Kidney (tissue), 22 donors: ENCODE measurements at places on chromosomes 4 and X. TPM values are rescaled to one million over a fixed set of nuclear protein-coding genes. Genes with fewer than 3 reads are reported as not detected.
A peak's percentile ranks its signal among the peaks of the same experiment; 100 is the strongest.

DNA sequence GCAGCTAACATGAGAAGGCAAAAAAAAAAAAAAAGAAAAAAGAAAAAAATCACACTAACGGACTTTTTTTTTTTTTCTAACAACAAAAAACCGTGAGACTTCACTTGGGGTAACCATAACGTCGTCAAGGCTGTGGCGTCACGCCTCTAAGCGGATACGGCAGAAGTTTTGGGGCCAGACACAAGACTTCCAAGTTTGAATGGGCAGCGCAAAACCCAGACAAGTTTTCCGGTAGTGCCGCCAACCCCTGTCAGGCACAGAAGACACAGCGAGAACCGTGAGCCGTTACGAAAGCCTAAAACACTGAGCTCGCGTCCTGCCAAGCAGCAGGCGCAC lies 556 bp upstream of the SMARCA5 start:
- H3K36me3 ChIP-seq: no peaks in the 10 kb centered on the region
- peak overlapping the region; percentile 97 for H3K4me3 ChIP-seq
- DNase-seq: no peak
- H3K4me1 ChIP-seq: no peaks in the 10 kb centered on the region

GRCh38 chr4:143294710-143295275 lies 41.9 kb upstream of the GAB1 start:
- H3K27me3 ChIP-seq: no peaks in the 10 kb centered on the region
- no peak for DNase-seq
- H3K36me3 ChIP-seq: no peaks in the 10 kb centered on the region
- H3K4me3 ChIP-seq: no peak overlapping the region
- no peaks in the 10 kb centered on the region for H3K4me1 ChIP-seq

DNA sequence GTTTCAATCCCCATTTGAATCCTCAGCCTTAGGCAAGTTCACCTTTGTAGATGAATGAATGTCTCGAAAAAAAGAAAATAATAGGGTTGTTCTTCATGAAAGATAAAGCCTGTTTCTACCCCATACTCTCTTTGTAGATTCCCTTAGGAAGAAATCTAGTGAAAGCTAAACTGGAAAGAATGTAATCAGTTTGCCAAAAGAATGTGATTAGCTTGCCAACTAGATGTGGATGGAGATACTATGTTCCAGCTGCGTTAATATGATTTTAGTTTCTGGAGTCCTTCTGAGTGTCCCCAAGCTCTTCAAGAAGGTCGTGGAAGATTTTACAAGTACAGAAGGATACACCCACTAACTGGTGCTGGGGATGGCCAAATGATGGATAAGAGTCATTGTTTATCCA lies 162.3 kb upstream of the EDNRA start:
- H3K27me3 ChIP-seq: no peaks in the 10 kb centered on the region
- no peak overlapping the region for H3K4me3 ChIP-seq
- H3K4me1 ChIP-seq: peaks cover 2% of the 10 kb centered on the region
- no peaks in the 10 kb centered on the region for H3K36me3 ChIP-seq
- DNase-seq: no peak

FAM200B gene
- 44.0 TPM for total RNA-seq

DNA sequence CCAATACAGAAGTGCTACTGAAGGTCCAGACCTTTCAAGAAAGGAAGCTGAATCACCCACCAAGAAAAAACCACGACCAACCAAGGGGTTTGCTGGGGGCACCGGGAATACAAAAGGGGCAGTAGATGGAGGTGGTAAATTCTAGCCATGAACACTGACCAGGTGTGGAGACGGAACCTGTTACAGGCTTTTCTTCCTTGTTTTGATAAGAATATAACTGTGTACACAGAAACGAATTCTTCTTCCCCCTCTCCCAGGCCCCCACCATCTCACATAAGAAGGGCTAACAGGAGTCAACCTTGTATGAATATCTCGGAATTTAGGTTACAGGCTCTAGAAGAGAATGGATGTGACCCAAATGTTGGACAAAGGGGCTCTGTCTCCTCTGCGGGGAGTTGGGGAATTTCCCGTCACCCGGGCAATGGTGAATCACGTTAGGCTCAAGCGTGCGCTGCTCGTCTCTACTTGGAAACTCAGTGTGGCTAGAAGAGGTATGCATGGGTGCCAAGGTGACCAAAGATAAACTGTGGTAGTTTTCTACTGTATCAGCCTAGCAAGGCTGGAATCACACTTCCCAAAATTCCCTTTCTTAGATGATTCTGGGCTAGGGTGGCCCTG lies 87.0 kb downstream of the AFAP1 start:
- DNase-seq: no peak
- H3K27ac ChIP-seq: no peak overlapping the region

GNRHR gene
- total RNA-seq: not detected

GRCh38 chrX:36683507-36683906 lies 324.7 kb upstream of the FAM47C start:
- H3K27me3 ChIP-seq: no peaks in the 10 kb centered on the region
- no peak for DNase-seq
- H3K4me3 ChIP-seq: no peak overlapping the region
- H3K27ac ChIP-seq: no peak overlapping the region
- no peaks in the 10 kb centered on the region for H3K36me3 ChIP-seq
- H3K4me1 ChIP-seq: no peaks in the 10 kb centered on the region

DNA sequence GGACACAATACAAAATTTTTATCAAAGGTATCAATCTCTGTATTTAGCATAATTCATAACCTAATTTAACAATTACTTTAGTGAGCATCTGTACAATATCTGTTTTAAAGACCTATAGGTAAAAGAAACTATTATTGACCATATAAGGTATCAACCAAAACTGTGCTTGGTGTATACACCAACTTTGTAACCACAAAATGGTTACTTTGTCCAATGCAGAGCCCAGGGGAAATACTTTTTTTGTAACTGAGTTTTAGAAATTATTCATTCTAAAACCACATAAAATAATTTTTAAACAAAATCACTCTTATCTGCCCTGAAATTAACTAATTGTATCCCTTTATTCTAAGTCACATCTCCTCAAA lies 5.0 kb downstream of the CXXC4 start:
- no peak for DNase-seq
- H3K4me3 ChIP-seq: no peak overlapping the region
- H3K27me3 ChIP-seq: no peaks in the 10 kb centered on the region
- H3K4me1 ChIP-seq: peaks cover 6% of the 10 kb centered on the region
- H3K27ac ChIP-seq: no peak overlapping the region
- H3K36me3 ChIP-seq: no peaks in the 10 kb centered on the region

PHOX2B gene
- not detected for total RNA-seq

- no peak overlapping the region for H3K27ac ChIP-seq
- H3K36me3 ChIP-seq: no peaks in the 10 kb centered on the region
- no peaks in the 10 kb centered on the region for H3K4me1 ChIP-seq
- H3K4me3 ChIP-seq: no peak overlapping the region
- no peak for DNase-seq
These were observed 441.9 kb downstream of the FSTL5 start for GRCh38 chr4:161721947-161722346.

GRCh38 chr4:158050942-158051341 lies 121.9 kb downstream of the GASK1B start:
- no peak for DNase-seq
- H3K36me3 ChIP-seq: no peaks in the 10 kb centered on the region
- no peak overlapping the region for H3K4me3 ChIP-seq
- H3K27ac ChIP-seq: no peak overlapping the region
- H3K27me3 ChIP-seq: no peaks in the 10 kb centered on the region
- no peaks in the 10 kb centered on the region for H3K4me1 ChIP-seq

- H3K4me3 ChIP-seq: no peak overlapping the region
- H3K4me1 ChIP-seq: no peaks in the 10 kb centered on the region
- H3K27me3 ChIP-seq: no peaks in the 10 kb centered on the region
- no peak overlapping the region for H3K27ac ChIP-seq
- peaks cover 6% of the 10 kb centered on the region for H3K36me3 ChIP-seq
These were observed 24.4 kb downstream of the CLDN22 start for GRCh38 chr4:183295711-183296110.

ARHGEF6 gene
- total RNA-seq: 15.8 TPM

DNA sequence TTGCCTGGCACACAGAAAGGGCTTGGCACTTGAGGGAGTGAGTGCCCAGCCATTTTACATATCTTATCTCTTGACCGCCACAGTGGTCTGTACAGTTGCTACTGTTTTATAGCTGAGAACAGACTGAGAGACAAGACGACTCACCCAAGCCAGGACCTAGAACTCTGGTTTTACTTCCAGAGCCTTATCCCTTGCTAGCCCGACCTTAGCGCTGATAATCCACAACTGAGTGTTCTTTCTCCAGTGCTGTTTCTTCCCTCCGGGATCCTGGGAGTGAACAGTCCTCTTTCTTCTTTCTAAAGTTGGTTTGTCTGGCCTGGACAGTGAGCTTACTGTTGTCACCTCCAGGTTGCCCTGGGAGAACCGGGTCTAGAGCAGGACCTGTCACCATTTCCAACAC lies 52.5 kb upstream of the TADA2B start:
- H3K4me3 ChIP-seq: no peak overlapping the region
- no peak for DNase-seq
- peaks cover 5% of the 10 kb centered on the region for H3K4me1 ChIP-seq
- no peaks in the 10 kb centered on the region for H3K27me3 ChIP-seq
- no peaks in the 10 kb centered on the region for H3K36me3 ChIP-seq
- no peak overlapping the region for H3K27ac ChIP-seq

UNC5C gene
- 3.1 TPM for total RNA-seq

DNA sequence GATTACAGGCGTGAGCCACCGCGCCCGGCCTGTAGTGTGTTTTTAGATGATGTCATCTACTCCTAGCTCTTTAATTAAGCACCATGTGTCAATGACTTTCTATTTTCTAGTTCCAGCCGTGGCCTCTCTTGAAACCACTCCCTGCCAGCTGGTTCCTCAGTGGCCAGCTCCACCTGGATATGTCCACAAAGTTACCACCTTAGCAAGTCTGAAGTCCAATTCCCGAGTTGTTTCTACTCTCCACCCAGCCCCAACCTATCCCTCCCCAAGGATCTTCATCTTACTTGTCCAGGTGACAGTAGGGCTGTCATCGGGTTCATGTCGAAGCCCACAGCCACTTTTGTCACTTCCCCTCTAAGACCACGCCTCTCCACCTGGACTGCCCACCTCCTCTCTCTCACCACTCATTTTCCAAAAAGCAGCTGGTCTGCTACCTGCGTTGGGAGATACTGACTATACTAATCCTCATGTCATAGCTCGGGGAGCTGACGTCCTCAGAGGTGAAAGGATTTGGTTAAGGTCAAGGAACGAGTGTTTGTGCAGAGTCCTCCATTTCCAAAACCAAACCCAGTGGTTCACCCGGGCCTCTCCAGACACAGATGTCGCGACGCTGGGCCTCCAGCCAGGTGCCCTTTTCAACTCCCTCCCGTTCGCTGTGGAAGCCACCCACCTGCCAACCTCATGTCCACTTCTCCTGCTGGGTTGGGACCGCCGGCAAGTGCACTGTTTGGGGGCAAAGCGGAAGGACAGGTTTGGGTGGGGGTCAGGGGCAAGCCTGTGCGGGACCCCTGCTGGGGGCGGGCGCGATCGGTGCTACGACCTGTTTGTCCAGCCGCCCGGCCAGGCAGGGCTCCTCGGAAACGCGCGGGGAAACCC lies 704 bp downstream of the FAM3A start:
- peaks cover 3% of the 10 kb centered on the region for H3K4me1 ChIP-seq
- H3K36me3 ChIP-seq: no peaks in the 10 kb centered on the region
- H3K4me3 ChIP-seq: peak overlapping the region; percentile 67

LGI2 gene
- total RNA-seq: 7.5 TPM

XG gene
- total RNA-seq: 0.50 TPM

- H3K4me3 ChIP-seq: no peak overlapping the region
- no peaks in the 10 kb centered on the region for H3K36me3 ChIP-seq
- DNase-seq: no peak
These were observed 199.9 kb upstream of the MAB21L2 start for GRCh38 chr4:150382028-150382427.

GRCh38 chrX:36963852-36964251 lies 44.3 kb upstream of the FAM47C start:
- no peak for DNase-seq
- H3K36me3 ChIP-seq: no peaks in the 10 kb centered on the region
- H3K4me3 ChIP-seq: no peak overlapping the region
- no peaks in the 10 kb centered on the region for H3K4me1 ChIP-seq
- H3K27me3 ChIP-seq: no peaks in the 10 kb centered on the region

GRCh38 chr4:40747207-40747835 lies 2.4 kb upstream of the NSUN7 start:
- H3K4me1 ChIP-seq: no peaks in the 10 kb centered on the region
- no peaks in the 10 kb centered on the region for H3K36me3 ChIP-seq
- H3K27ac ChIP-seq: no peak overlapping the region
- DNase-seq: no peak
- no peak overlapping the region for H3K4me3 ChIP-seq
- H3K27me3 ChIP-seq: no peaks in the 10 kb centered on the region

GRCh38 chr4:86644892-86645291 lies 50.8 kb downstream of the PTPN13 start:
- H3K36me3 ChIP-seq: no peaks in the 10 kb centered on the region
- no peaks in the 10 kb centered on the region for H3K4me1 ChIP-seq
- no peaks in the 10 kb centered on the region for H3K27me3 ChIP-seq
- no peak overlapping the region for H3K27ac ChIP-seq
- no peak overlapping the region for H3K4me3 ChIP-seq

DNA sequence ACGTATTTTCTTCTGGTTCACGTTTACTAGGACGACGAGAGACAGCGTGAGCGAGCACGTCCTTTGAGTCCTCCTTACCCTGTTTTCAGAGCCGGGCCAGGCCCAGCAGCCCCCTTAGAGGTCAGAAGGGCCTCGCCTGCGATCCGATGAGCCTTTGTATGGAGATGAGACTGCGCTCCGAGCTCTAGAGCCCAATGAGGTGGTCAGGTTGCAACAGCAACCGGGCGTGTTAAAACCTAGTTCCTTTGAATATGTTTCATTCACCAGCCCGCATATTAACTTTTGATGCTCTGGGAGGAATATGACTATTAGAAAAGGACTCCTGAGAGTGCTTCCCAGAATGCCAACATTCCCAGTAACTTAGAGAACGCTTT lies 55.6 kb upstream of the TADA2B start:
- no peaks in the 10 kb centered on the region for H3K36me3 ChIP-seq
- peak overlapping the region; percentile 71 for H3K27ac ChIP-seq
- no peaks in the 10 kb centered on the region for H3K27me3 ChIP-seq
- DNase-seq: peak; percentile 43

- H3K27me3 ChIP-seq: no peaks in the 10 kb centered on the region
- H3K4me1 ChIP-seq: no peaks in the 10 kb centered on the region
These were observed 190.9 kb downstream of the NDST4 start for GRCh38 chr4:114922592-114922933.

DNA sequence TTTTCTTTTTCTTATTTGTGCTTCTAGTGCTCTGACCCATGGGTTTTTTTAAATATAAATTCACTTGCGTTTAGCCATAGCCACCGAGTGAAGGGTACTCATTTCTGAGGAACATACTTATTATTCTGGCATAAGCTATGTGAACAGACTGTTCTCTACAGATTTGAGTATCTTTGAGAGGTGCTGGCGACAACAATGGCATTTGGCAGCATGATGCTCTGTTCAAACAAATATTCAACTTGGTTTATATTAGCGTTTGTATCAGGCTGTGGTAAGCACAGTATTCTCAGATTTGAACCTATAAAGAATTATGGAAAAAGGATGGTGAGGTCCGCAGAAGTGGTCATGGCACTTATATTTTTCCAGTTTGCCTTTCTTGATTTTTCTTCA lies 108.7 kb upstream of the LIMCH1 start:
- no peak overlapping the region for H3K4me3 ChIP-seq
- no peaks in the 10 kb centered on the region for H3K36me3 ChIP-seq
- no peaks in the 10 kb centered on the region for H3K27me3 ChIP-seq
- no peak for DNase-seq

GRCh38 chr4:32106767-32107166 lies 1386.6 kb downstream of the PCDH7 start:
- no peaks in the 10 kb centered on the region for H3K36me3 ChIP-seq
- no peak for DNase-seq
- H3K4me1 ChIP-seq: no peaks in the 10 kb centered on the region
- H3K4me3 ChIP-seq: no peak overlapping the region
- H3K27ac ChIP-seq: no peak overlapping the region
- no peaks in the 10 kb centered on the region for H3K27me3 ChIP-seq
